Smooth muscle cell of the brain vasculature (primary cell): ENCODE measurements at places on chromosomes 3 and 15.

GRCh38 chr3:109803274-109803673, 465.9 kb upstream of the DPPA4 start:
- no peak for DNase-seq

GRCh38 chr15:39786447-39787056, 3.9 kb upstream of the FSIP1 start:
- DNase-seq = no peak

DNA sequence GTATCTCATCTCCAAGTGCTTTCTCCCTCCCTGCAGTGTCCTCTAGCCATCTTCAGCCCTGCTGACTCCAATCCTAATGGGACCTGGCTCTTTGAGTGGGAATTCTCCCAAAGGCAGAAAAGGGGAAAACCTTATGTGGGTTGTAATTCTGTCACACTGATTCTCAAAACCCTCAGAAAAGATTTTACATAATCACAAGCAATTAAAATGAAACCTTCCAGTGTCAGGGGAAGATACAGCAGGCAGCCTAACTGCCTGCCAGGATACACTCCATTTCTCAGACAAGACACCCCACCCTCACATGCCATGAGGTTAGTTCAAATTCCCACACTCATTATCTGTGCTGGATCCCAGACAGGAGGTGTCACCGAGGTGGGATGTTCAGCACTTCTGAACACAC, 121.4 kb downstream of the RFTN1 start:
- DNase-seq = no peak

DNA sequence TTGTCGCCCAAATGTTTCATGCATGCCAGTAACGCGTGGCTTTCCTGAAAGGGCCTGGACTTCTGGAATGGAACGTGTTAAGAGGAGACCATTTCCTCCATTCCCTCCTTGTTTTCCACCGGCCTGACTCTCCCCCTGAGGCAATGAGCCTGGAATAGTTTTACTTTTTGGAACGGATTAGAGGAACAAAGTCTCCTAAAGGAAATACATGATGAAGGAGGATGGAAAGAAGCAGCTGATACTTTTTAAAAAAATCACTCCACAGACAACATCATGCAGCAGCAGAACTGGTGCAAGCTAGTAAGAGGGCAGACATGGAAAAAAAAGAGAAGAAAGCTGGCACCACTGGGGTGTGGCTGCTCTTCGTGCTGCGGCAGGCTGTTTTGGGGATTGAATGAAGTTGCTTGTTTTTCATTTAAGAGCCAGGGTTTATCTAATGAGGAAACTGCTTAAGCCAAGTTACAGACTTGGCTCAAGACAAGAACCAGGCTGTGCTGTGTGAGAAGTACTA, 3.6 kb upstream of the KBTBD12 start:
- no peak for DNase-seq

DNA sequence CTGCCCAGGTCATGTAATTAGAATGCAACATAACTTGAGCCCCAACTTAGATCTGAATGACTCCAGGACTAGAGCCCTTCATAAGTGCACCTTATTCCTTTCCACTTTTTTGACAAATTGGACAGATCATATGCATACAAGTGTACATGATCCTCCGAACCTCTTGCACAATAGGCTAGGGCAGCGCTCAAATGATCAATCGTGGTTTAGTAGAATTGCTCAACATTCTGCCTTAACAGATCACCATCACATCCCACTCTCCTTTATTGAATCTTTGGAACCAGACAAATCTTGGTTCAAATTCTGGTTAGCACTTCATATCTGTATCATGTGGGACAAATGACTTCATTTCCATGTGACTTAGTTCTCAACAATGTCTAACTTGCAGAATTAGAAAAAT, 106.8 kb upstream of the CDIN1 start:
- no peak for DNase-seq

GRCh38 chr3:169953462-169954141, 13.0 kb upstream of the SEC62 start:
- DNase-seq = no peak

- DNase-seq = no peak
These were observed 102.4 kb downstream of the LRIG1 start for GRCh38 chr3:66398228-66399025.

DNA sequence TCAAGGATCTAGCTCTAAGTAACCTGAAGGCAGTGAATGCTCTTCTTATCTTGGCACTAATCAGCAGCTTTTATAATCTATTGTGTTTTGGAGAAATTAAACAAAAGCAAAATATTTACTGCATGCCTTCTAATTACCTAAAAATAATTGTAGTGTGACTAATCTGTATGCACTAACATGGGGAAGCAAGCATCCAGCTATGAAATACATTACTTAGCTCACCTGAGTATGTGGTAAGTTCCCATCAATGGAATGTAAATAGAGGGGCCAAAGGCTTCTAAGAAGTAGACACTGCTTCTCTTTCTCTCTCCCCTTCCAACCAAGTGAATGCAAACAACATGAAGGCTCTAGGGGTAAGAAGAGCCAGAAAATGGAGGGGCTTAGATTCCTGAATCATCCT, 165.6 kb downstream of the STAG1 start:
- DNase-seq = no peak

GRCh38 chr3:140711390-140712035, 33.6 kb downstream of the TRIM42 start:
- DNase-seq = no peak

- DNase-seq = no peak
These were observed 65.7 kb downstream of the RASA2 start for GRCh38 chr3:141552440-141552991.

DNA sequence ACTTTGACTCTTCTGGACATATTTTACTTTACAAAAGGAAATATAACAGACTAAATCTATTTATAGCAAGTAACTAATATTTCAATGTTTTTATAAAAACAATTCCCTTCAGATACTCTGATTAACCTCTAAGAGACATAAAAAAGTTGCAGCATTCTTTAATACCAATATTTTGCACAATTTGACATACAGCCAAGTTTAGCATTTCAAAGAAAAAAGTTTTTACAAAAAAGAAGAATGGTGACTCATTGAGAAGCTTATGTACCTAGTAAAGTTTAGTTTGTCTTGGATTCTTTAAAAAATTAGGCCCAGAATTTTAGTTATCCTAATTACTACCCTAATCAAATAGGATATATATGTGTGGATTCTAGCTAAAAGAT, 17.6 kb downstream of the DAZL start:
- no peak for DNase-seq
